Dorsolateral prefrontal cortex (tissue), 122 donors: ENCODE measurements at places on chromosomes 2 and 18.

GRCh38 chr2:96528006-96528699 lies 8.4 kb upstream of the ARID5A start:
- peak; percentile 50 for DNase-seq

GRCh38 chr18:80037869-80038630 lies 3.8 kb downstream of the RBFA start:
- no peak for DNase-seq

DNA sequence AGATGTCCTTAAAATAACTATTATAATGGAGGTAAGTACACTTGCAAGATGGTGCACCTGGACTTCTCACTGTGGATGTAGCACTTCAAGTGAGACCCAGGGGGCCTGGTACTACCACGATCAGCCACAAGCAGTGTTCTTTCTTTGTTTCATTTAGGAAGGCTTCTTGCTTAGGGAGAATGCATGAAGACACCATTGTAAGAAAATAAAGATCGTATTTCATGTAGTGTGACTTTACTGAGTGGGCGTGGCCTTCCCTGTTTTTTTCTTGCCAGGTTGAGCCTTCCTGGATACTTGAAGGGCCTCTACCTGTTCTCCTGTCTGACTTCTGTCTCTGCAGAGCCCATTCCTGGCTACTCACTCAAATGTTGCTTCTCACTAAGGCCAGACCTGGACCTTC lies 615.6 kb upstream of the SOX11 start:
- DNase-seq, result no peak

DNA sequence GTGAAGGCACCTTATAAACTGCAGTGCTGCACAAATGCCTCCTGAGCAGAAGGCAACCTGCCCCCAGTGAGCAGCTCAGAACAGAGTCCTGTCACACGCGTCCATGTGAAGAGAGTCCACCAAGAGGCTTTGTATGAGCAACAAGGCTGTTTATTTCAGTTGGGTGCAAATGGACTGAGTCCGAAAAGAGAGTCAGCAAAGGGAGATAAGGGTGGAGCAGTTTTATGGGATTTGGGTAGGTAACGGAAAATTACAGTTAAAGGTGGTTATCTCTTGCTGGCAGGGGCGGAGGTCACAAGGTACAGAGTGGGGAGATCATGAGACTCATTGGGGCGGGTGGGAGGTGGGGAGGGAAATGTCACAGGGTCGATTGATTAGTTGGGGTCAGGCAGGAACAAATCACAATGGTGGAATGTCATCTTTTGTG lies 53.4 kb upstream of the RALBP1 start:
- DNase-seq, result no peak

GRCh38 chr2:25229279-25230197 lies 61.2 kb upstream of the POMC start:
- DNase-seq, result no peak
